ENCODE measurements at places on chromosomes 11 and 22.

- DNase-seq = no peak
Observed at GRCh38 chr11:126489836-126490660, 134.6 kb downstream of the ST3GAL4 start.

DNA sequence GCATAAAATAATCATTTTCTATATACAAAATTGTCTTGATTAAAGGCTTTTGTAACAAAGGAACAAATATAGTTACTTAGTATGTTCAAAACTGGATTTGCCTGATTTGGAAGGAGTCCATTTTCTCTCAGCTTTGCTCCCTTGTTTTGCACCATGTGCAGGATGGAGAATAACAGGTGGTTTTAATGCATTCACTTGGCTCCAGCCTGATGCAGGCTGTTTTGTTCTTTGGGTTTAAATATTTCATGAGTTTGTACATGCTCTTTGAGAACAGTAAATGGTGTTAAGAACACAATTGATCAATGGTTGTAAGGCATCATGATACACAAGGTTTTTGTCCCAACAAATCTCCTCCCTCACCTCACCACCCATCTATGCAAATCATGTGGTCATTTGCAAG, 886.9 kb upstream of the CCDC90B start:
- DNase-seq = no peak

- no peak for DNase-seq
Observed at GRCh38 chr11:66221726-66222236, 46.7 kb upstream of the RAB1B start.

- no peak for DNase-seq
Observed at GRCh38 chr11:60734279-60734678, 9.8 kb downstream of the MS4A18 start.

DNA sequence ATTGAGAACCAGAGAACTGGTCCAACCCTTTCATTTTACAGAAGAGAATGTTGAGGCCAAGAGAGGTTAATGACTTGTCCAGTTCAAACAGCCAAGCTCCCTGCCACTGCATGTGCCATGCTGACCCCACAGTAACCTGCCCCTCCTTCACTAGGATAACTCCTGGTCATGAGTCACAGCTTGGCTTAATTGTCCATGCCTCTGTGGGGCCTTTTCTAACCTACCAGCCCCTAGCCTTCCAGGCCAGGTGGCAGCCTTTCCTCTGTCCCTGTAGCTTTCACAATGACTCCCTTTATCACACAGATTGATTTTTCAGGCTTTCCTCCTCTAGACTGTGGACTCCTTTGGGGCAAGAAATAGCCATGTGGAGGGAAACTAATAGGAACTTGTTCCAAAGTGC, 97.2 kb downstream of the PIWIL4 start:
- DNase-seq = no peak

DNA sequence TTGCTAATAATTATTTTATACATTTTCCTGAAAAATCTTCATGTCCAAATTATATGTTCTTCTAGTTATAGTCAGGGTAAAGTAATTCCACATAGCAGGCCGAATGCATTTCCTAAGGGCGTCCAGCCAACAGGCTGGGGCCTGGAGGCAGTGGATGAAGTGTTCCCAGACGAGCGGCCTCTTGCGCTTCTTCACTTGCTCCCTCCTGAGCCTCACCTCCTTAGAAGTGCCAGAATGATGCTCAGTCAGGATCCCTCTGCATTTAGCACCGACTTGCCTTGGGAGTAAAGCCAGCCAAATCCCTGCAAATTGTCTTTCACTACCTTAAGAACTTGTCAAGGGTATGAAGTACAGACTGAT, 1.5 kb downstream of the OLFML1 start:
- DNase-seq = no peak

- DNase-seq = no peak
Observed at GRCh38 chr11:91023731-91024130, 800.9 kb upstream of the CHORDC1 start.

- no peak for DNase-seq
Observed at GRCh38 chr11:65551572-65552387, 6.4 kb downstream of the LTBP3 start.

- no peak for DNase-seq
Observed at GRCh38 chr11:12741671-12742216, 67.5 kb downstream of the TEAD1 start.

GRCh38 chr22:47188261-47189055, 426.0 kb downstream of the TBC1D22A start:
- DNase-seq = no peak

- no peak for DNase-seq
Observed at GRCh38 chr22:44962741-44963454, 46.9 kb downstream of the PHF21B start.
